IMR-90 (cell line): ENCODE measurements at places on chromosomes 3 and 15.

- no peak for DNase-seq
These were observed 3.0 kb downstream of the ISLR start for GRCh38 chr15:74176262-74177214.

- DNase-seq = peak; percentile 41
These were observed 6.9 kb downstream of the C15orf62 start for GRCh38 chr15:40776537-40777141.

- no peak for DNase-seq
These were observed 607 bp upstream of the GHSR start for GRCh38 chr3:172448661-172449465.

GRCh38 chr3:38120693-38121450 is 16.1 kb downstream of the ACAA1 start:
- no peak for DNase-seq

DNA sequence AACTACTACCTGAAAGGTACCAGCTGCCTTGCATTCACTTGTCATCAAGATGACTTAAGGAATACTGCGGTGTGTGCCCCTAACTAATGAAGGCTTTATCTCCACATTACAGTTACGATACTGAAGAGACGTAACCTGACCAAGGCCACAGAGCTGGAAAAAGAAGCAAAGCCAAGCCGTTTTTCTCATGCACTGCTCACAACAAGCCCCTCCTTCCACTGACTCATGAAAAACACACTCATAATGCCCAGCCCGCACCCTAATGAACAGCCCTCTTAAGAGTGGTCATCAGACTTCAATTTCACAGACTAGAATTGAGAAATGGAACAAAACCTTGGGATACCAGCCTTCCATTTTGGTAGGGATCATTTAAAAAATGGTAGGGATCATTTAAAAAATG is 11.6 kb downstream of the PSMD6 start:
- peak; percentile 83 for DNase-seq

GRCh38 chr3:192408007-192408646 is 319.2 kb downstream of the FGF12 start:
- DNase-seq = no peak

DNA sequence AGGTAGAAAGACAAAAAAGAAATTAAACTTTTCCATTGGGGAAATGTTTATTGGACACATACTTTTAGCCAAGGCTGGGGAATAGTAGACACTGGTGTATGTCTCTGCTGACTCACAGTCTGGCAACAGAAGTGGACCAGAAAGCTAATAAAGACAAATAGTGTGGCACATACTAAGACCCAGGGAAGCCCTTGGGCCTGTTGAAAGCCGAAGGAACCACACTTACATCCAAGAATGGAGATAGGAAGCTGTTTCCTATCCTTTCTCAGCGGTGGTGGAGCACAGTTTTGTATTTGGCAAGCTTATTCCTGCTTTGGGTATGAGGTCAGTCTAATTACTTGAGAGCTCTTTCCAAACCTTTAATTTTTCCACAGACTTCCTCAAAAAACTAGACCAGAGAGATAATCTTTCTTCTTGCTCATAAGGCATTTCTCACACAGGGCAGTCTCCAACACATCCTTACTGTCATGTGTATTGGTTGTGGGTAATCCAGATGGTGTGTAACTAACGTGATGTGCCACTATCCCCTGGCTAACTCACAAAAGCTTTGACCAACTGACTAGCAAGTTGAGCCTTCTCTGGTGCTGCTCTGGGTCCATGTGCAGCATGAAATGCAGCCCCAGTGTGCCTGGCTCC is 279.1 kb upstream of the IGF1R start:
- DNase-seq = no peak

- DNase-seq = no peak
These were observed 11.6 kb downstream of the TKT start for GRCh38 chr3:53244271-53244670.

GRCh38 chr3:17737591-17737990 is 4.8 kb downstream of the TBC1D5 start:
- DNase-seq = no peak

GRCh38 chr3:29410660-29411405 is 130.0 kb downstream of the RBMS3 start:
- DNase-seq = no peak

- DNase-seq = no peak
These were observed 26.2 kb downstream of the UBE2Q2 start for GRCh38 chr15:75869446-75869845.

- no peak for DNase-seq
These were observed 43.4 kb upstream of the NLGN1 start for GRCh38 chr3:173354124-173354523.

GRCh38 chr3:112908252-112908651 is 61.6 kb upstream of the CD200R1L start:
- no peak for DNase-seq

- DNase-seq = no peak
These were observed 64.6 kb downstream of the LYZL4 start for GRCh38 chr3:42345811-42346210.

DNA sequence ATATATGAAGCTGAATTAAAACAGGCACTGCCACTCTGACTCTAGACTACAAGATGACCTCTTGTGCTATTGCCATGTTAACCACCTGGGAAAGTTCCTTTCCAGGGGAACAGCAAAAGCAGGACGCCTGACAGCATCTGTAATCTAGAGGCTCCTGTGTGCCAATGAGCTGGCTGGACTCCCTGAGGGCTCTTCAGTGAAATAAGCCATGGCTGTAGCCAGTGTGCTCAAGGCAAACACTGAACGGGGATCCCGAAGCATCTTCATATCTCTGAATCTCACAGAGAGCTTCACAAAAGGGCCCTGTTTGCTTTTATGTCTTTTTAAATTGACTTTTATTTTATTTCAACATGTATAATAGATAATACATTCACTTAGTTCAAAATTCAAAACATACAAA is 57.2 kb downstream of the BFSP2 start:
- no peak for DNase-seq

DNA sequence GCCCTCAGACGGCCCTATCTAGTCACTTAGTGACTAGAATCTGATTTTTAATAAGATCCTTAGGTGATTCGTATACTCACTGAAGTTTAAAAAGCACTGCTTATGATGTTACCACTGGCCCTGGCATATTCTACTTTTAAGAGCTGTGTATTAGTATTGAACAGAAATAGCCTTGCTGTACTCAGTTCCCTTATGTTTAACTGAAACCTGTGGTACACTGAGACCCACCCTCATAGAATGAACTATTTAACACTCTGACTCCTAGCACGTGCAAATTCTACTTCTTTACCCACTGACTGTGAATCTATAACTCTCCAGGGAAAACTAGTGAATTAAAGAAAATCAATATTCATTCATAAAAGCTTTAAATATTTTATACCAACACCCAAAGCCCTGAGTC is 108.9 kb downstream of the CCNL1 start:
- no peak for DNase-seq

GRCh38 chr3:94011233-94011711 is 17.1 kb downstream of the STX19 start:
- no peak for DNase-seq

GRCh38 chr3:141625506-141625905 is 112.6 kb upstream of the RNF7 start:
- DNase-seq = peak; percentile 34

DNA sequence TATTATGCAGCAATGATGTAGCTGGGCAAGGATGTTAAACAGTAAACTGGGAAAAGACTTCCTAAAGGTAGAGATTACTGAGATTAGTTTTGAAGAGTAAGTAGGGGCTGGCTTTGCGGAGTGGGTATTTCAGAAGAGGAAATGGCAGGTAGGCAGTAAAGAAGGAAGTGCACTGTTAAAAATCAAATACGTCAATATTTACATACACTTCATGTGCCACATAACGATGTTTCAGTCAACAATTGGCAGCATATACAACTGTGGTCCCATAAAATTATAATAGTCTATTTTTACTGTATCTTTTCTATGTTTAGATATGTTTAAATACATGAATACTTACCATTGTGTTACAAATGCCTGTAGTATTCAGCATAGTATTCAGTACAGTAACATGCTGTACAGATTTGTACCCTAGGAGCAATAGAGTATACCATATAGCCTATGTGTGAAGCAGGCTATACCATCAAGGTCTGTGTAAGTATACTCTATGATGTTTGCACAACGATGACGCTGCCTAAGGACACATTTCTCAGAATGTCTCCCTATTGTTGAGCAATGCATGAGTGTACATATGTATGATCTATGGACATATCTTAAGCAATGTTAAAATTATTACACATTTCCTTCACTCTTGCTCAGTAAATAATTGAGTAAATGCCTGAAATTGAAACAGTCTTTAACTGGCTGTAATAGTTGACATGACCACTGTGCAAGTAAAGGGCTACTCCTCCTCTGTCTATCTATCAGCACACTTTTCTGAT is 196.7 kb downstream of the ISL2 start:
- DNase-seq = peak; percentile 2

GRCh38 chr15:92407321-92407720 is 13.6 kb downstream of the ST8SIA2 start:
- no peak for DNase-seq

DNA sequence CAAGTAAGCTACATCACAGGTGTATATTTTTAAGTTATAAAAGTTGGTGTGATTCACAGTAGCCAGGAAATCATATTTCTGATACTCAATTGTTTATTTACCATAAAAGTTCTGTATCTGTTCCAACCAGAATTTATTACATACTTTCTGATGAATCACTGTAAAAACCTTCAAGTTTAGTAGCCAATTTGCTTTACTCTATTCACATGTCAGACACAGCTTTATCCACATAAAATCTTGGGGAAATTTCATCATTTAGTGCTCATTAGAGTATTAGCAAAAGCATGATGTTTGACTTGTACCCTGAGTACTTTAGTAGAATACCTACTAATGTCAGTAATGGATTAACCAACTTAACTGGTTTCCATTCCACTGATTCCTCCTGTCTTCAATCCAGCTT is 249.8 kb downstream of the POLQ start:
- no peak for DNase-seq

DNA sequence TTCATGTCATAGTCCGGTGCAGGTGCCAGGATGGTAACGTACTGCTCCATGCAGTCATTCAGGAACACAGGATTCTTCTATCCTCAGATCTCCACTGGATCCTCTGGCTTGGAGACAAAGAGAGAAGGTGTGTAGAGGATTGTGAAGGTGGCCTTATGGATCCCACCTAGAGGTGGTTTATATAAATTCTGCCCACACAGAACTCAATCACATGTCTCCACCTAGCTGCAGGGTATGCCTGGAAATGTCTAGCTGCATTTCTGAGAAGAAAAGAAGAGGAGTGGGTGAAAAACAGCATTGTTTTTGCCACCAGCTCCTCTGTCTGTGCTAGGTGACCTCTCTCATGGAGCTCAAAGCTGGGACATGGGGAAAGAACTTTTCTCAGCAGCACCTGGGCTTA is 478.7 kb downstream of the PDCD6IP start:
- no peak for DNase-seq

DNA sequence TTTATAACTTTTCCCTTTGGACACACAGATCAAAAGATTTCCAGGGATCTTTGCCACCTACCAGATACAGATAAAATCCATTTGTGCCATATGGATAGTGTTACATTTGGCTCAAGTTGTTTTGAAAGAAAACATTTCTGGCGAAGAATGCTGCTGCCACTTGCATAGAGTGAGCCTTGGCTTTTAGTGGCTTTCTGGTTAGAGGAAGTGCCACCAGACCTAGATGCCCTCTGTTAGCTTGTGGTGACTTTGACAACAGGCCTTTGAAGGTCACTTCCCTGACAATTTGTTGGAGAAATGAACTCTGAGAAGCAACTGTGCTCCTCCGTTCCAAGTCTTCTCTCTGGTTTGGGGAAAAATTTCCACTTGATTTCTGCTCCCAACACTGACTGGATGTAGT is 158.0 kb downstream of the CHST2 start:
- DNase-seq = no peak

- no peak for DNase-seq
These were observed 13.1 kb upstream of the ETV5 start for GRCh38 chr3:186121968-186122367.

DNA sequence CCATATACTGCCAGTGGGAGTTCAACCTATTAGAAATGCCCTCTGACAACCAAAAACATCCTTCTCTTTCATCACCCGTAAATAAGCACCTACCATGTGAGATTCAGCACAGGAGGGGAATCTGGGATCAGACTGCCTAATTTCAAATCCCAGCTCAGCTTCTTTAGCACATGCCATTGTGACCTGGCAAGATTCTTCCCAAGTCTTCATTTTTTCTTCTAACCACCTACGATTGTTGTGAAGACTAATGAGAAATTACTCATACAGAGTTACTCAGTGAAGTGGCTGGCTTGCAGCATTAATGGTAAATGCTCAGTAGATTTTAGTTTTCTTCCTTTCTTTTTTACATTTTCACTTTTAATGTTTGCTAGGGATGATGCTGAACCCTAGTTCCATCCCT is 176.7 kb downstream of the PDZRN3 start:
- DNase-seq = peak; percentile 21

- DNase-seq = peak; percentile 76
These were observed 10.8 kb downstream of the PRICKLE2 start for GRCh38 chr3:64214381-64215018.

DNA sequence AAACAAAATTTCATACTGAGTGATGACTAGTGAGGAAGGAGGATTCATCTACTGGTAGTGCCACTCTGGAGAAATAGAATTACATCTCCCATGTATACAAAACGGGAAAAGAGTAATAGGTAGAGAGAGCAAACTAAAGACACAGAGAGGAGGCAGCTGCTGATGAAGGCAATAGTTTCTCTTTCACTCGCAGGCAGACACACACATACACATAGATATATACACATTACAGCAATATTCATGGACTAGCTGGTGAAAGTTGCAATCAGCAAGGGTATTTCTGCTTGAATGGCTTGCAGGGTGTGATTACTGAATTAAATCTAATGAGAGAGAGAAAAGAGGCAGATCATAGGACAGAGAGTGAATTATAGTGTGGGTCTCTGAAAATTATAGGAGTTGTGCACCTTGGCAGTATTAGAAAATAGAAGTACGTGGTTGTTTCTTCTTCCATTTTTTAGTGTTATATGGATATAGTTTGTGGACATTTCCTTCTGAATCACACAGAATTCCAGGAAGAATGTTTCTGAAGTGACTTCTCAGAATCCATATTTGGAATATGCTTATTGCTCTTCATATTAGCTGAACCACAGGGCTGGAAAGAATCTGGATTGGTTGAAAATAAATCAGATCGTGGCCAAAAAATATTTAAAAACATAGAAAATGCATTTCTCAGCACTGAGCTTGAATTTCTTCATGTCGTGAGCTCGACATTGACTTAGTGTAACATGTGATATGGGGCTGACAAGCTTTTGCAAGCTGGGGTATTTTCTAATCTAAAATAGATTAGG is 991.2 kb downstream of the TUSC7 start:
- DNase-seq = peak; percentile 51

- DNase-seq = peak; percentile 47
These were observed 29.5 kb downstream of the PFN2 start for GRCh38 chr3:149941186-149941585.
